ENCODE measurements at places on chromosomes 2 and 18.

DNA sequence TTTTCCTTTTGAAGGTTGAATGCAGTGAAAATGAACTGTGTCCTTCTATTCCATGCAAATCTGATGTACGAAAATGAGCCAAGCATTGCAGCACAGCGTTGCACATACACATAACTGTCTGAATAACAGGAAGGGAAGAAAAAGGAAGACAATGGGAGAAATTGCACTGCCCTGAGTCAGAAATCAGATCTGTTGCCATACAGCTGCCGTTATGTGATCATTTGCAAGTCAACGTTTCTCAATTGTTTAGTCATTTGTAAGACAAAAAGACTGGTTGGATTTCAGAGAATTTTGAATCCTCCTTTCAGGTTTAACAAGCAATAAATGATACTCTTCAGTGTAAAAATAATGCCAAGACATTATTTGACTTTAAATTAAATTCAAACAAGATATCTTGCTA, 284.1 kb downstream of the DSEL start:
- peak; percentile 63 for DNase-seq

DNA sequence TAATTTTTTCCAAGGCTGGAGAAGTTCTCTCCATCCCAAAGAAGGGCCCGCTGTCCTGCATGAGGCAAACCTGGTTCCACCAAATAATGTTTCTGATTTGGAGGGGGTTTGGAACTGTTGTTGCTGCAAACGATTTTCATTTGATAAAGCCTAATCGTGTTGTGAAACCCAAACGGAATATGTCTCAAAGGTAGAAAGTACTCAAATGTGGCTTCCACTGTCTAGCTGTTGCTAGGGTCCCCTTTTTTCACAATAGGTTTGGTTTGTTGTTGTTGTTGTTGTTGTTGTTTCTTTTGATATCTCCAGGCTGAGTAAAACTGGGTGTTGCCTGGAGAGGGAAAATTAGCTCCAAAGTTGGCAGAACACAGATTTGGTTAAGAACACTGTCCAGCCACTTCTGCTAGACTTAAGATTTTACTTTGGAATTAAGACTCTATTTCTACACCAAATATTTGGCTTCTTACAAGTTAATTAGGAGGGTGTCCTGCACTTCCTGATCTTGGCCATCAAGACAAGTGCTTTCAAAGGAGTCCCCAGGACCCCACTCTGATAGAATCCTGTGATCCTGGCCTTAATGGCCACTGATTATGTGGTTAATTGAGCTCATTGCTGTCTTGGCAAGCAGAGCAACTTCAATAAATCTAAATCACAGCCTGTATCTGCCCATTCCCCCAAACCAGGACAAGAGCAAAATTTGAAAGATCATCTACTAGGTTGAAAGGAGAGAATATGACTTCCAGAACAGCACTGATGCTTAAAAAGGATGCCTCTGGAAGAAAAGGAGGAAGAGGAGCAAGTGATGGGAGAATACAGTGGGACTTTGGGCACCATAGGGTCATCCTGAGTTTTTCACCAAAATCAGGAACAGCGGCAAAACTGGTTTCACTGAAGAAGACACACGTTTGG, 3.3 kb upstream of the HOXD13 start:
- DNase-seq: no peak

DNA sequence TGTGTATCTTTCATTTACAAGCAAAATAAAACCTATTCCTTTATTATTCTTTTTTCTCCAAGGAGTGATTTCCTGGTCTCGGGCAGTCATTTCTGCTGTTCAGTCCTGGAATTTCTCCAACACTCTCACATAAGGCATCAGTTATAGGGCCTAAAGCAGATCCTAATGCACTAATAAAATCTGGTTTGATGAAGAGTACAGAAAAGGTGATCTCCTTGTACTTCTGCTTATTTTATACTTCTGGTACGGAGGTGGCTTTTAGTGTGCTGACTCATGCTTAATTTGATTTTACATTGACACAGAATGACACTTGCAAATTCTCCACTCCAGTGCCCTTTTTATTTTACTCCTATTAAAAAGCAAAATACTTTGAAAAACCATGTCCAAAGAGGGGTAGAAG, 157.4 kb downstream of the DOK6 start:
- DNase-seq: no peak

GRCh38 chr2:173979751-173980351, 14.7 kb upstream of the SP3 start:
- no peak for DNase-seq

GRCh38 chr2:28339516-28340175, 53.0 kb upstream of the FOSL2 start:
- DNase-seq: no peak

DNA sequence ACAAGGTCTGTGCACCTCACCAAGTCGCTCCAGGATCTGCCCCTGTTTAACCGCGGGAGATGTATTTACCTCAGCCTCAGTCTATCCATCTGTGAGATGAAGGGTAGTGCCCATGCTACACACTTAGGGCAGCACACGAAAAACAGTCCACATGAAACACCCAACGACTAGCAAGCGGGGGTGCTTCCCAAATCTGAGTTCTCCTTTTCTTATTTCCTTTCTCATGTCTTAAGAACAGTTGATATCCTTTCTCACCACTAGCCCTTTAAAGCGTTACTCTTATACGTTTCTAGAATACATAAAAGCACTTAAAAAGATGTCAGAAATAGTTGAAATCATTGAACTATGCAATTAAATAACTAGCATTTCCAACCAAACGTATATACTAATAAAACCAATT, 207.3 kb upstream of the PXDN start:
- DNase-seq: no peak

DNA sequence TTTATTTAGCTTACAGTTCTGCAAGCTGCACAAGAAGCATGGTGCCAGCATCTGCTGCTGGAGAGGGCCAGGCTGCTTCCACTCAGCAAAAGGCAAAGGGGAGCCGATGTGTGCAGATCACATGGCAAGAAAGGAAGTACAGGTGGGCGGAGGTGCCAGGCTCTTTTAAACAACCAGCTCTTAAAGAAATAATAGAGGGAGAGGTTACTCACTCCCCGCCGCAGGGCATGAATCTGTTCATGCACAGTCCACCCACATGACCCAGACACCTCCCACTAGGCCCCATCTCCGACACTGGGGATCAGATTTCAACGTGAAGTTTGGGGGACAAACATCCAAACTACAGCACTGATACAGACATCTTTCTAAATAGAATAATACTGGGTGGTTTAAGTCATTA, 105.8 kb downstream of the MTCL1 start:
- no peak for DNase-seq
